Islet precursor cell (in vitro differentiated cells): ENCODE measurements at places on chromosomes 7 and 10.

DNA sequence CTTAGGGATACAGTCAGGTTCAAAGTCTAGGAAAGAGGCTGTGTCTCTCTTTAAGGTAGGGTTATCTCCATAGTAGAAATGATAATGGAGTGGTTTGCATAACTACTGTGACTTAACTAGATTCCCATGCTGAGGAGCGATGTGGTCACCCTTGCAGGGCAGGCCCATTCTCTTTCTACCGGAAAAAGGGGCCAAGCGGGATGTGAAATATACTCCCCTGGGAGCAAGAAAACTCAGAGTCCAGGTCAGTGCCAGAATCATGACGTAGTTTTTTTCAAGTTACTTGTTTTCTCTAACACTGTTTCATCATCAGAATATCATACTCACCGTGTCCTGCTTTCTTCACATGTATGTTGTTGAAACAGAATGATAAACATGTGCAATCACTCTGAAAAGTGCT is 649.0 kb upstream of the ANKRD30A start:
- DNase-seq, result no peak

DNA sequence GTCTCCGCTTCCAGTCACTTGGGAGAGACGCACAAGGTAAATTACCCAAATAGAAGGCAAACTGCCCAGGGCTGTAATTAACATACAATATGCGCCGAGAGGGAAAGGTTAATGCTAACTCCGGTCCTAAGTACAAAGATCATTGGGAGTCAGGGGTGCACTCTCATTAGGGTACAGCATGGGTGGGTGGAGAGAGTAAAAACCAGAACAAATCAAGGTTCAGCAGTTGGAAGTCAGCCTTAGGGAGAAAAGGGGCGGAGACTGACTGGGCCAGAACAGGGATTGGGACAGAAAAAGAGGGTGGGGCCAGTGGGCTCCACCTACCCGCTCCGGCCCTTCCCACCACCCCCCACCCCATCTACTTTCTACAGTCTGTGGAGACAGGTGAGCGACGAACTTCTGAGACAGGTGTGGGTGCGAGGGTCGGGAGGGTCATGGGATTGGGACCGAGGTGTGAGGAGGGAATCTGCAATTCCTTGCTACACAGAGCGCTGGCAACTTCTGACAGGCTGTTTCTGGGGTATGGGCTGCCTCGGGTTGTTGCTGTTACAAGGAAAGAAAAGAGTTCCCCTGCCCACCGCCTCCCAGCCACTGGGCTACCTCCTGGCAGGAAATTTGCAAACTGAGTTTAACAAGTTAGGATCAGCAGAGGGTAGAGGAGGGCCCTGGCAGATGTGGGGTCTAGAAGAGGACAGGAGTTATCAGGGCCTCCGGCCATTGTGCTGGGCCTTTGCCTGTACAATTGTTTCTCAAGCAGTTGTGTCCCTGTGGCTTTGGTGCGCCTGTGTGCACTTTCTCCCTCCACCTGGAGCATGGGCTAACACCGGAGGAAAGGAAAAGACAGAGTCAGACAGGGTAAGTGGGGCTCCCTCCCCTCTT is at the start of gene TMEM139:
Gene TMEM139, plus strand, starts transcription at position 368 of the 879 bp plus-strand sequence. CDS start 1,000 bp downstream, outside the sequence.
- peak; percentile 68 for DNase-seq

DNA sequence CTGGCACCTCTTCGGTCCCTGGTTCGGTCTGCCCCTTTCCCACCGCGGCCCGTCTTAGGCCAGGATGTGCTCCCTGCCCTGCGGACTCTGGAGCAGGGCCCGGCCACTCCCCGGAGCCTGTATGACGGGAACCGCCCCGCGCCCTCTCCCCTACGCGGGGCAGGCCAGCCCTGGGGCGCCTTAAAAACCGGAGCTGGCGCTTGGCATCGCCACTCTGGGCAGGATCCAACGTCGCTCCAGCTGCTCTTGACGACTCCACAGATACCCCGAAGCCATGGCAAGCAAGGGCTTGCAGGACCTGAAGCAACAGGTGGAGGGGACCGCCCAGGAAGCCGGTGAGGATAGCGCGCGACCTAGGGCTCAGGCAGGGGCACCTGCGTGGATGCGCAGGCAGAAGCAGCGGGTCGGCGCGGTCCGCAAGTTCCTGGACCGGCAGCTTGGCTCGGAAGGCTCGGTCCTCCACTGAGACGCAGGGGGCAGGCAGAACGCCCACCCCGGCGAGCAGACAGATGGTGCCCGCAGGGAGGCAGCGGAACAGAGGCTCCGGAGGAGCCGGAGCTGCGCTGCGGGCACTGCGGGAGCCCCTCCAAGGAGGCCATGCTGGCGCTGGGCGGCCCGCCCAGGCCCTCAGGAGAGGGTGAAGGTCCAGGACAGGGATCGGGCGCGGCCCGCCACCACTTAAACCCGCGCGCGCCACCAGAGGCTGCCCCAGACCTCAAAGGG is at the start of gene ADIRF:
Gene ADIRF, plus strand, starts transcription at position 212 of the 723 bp plus-strand sequence. Its CDS starts 63 bp downstream, at position 275.
- DNase-seq, result peak; percentile 54

GRCh38 chr7:1948301-1948796 is 278.3 kb downstream of the ELFN1 start:
- DNase-seq, result no peak

DNA sequence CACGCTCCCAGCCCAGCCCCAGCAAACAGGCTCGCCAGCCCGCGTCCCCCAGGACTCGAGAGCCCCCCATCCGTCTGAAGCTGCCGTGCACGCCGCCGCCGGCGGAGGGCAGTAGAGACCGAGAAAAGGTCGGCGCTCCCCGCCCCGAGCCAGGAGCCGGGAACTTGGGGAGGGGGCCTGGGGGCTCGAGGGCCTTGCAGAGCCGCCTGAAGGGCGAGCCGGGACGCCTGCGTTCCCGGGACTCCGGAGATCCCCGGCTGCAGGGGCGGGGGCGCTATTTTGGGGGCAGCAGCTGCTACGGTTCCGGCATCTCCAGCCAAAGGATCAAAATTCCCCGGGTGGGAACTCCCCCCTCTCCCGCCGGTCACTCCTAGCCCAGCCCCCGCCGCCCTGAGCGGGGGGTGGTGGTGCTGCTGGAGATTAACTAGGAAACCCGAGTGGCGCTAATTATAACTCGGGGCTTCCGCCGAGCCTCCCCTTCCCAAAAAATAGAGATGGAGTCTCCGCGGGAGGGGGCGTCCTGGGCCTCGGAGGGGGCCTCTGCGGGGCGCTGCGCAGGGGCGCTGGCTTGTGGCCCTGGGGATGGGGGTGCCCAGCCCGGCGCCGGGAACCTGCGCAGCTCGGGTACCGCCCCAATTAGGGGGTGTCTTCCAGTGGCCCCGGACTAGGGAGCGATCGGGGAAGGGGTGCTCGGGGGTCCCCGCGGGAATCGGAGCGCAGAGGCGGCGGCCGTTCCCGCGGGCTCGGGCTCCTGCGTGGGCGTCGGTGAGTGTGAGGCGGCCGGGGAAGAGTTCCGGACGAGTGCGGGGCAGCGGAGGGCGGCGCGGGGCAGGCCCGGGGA is 608 bp downstream of the ACHE start:
- DNase-seq, result peak; percentile 86

DNA sequence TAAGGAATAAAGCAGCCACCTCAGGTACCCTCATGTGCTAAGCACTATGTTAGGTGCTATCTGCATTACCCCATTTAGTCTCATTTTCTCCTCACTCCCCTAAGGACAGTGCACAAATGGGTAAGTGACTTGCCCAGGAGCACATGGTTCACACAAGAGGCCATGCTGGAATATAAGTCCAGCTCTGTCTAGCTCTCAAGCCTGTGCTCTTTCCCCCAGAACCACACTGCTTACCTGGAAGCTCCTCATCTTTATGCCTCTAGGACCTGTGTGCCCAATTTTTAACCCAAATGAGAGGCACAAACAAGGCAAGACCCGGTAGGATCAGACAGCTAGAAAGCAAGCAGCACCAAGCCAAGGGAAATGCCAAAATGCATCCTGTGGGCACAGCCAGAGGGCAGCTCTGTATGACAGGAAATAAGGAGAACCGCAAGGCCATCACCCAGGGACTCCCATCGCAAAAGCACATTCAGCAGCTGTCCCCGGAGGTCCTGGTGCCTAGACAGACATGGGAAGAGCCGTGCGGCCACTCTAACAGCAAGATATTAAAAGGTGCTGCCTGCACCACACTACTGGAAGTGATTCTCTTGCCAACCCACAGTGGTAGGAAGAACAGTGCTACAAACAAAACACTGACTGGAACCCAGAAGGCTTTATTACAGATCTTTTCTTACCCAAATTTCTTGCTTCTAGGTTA is 88.1 kb downstream of the GSAP start:
- DNase-seq, result no peak

- no peak for DNase-seq
Measured at GRCh38 chr10:12279281-12279680, 70.1 kb upstream of the CAMK1D start.

GRCh38 chr7:19239951-19240350 is 94.7 kb upstream of the FERD3L start:
- DNase-seq, result no peak

- no peak for DNase-seq
Measured at GRCh38 chr7:143397710-143398530, 10.7 kb downstream of the EPHA1 start.

- DNase-seq, result no peak
Measured at GRCh38 chr10:113858541-113858940, 4.1 kb downstream of the NHLRC2 start.

- no peak for DNase-seq
Measured at GRCh38 chr10:106982268-106982667, 182.2 kb downstream of the SORCS1 start.

GRCh38 chr10:3757638-3758490 is 27.1 kb downstream of the KLF6 start:
- DNase-seq, result peak; percentile 85

- DNase-seq, result no peak
Measured at GRCh38 chr10:3372281-3372680, 199.7 kb upstream of the PITRM1 start.

GRCh38 chr7:14937581-14937980 is 35.0 kb upstream of the DGKB start:
- no peak for DNase-seq

DNA sequence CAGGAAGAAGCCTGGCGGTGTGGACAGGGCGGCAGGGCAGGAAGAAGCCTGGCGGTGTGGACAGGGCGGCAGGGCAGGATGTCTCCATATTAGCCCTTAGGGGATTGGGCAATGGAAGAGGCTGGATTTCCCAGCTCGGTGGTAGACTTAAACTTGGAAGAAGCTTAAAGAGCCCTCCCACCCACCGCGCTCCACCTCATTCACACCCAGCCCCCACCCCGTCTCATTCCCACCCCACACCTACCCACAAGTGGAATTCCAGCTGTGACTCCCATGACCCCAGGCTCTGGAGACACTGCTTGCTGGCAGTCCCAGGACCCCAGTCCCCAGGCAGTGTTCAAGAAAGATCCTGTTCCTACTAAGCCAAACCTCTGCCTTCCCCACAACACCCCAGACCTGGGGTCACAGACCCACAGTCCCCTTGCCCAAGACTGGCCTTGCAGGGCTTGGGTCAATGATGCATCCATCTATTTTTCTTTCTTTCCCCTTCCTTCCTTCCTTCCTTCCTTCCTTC is 34.0 kb downstream of the SPDYE6 start:
- DNase-seq, result no peak

GRCh38 chr7:2537981-2538851 is 17.1 kb downstream of the BRAT1 start:
- peak; percentile 63 for DNase-seq

- DNase-seq, result peak; percentile 58
Measured at GRCh38 chr10:34758447-34758996, 56.6 kb downstream of the PARD3 start.

GRCh38 chr7:129356176-129356575 is 78.1 kb upstream of the STRIP2 start:
- no peak for DNase-seq

DNA sequence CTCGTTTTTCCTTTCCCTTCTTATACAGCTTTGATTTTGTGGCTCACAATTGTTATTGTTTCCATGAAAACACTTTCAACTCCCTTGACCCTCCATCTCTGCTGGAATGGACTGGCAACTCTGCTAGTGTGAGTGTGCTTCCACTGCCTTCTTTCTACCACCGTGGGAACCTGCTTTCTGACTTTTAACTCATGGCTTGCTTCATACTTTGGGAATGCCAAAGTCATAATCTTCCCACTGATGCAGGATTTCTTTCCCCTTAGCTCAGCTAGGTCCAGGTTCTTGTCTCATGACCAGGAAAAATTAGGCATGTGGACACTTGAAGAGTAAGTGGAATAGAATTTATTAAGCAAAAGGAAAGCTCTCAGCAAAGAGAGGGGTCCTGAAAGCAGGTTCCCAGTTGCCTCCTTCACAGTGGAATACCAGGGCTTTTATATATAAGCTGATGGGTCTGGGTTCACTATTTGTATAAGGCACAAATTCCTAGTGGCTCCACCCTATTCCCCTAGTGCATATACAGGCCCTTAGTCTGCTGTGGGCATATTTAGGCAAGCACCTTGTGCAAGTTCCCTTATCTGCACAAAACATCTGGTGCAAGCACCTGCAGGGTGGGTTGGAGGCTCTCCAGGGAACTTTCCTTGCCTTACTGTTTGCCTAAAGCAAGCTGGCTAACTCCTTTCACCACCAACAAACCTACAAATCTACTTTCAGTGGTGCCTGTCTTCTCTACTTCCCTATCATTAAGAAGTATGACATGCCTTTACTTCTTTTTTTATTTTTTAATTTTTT is 119.5 kb downstream of the CFAP58 start:
- DNase-seq, result peak; percentile 74

DNA sequence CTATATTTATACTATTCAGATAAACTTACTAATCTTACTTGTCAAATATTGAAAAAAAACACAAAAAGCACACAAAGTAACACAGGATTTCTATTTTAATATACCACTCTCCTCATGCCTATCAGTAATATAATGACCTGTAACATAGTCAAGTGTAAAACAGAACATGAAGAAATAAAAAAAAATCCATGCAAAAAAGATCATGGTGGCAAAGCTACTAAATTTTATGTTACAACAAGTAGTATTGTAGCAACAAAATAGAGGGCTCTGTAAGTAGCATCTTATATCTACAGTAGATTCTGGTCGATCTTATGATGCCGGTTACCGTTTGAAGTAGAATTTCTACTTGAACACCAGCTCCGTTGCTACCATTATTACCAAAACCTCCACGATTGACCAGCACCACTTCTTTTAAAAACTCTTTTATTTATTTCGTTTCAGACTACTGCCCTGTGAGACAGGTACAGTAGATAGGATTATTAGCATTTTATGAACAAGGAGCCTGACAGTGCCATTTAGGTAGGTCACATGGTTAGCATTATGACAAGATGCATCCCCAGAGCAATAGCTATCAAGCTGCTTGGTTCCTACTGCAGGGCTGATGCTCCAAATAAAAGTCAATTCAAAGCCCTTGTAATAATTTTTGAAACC is 2.1 kb downstream of the CPED1 start:
- DNase-seq, result no peak

- DNase-seq, result no peak
Measured at GRCh38 chr7:50507898-50508470, 57.2 kb downstream of the DDC start.

DNA sequence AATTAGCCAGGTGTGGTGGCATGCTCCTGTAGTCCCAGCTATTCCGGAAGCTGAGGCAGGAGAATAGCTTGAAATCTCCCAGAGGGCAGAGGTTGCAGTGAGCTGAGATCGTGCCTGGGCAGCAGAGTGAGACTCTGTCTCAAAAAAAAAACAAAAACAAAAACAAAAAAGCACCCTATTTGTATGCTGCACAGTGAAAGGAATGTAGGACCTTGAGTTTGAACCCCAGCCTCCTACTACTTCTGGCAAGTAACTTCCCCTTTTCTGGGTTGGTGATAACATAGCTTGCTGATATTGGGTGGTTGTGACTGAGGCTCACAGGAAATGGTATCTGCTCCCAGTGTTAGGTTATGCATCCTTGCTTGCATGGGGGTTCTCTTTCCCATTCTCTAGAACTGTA is 205.3 kb downstream of the BUB3 start:
- peak; percentile 9 for DNase-seq

GRCh38 chr7:21548491-21548890 is 5.7 kb downstream of the DNAH11 start:
- peak; percentile 79 for DNase-seq

GRCh38 chr10:101294109-101294508 is 59.9 kb upstream of the BTRC start:
- no peak for DNase-seq
